Suppressor macrophage treated with lipopolysaccharide for 4 hours (primary cell): ENCODE measurements at places on chromosomes 12 and 14.
A peak's percentile ranks its signal among the peaks of the same experiment; 100 is the strongest.

DNA sequence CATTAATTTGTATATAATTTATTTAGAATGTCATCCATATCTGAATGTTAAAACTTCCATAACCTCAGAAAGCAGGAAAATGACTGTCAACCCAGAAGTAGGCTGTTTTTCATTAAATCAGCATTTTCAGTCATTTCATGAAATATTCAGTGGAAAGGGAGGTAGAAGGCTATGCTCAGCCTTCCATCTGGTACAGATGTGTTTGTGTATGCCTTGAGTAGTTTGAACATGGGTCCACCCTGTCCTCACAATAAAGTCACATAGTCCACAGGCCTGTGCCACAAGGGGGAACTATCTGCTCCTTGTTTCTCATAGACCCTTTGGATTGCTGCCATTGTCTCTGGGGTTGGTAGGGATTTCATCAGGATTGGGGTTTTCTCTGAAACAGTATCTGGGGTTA lies 9.1 kb downstream of the LACRT start:
- DNase-seq: no peak

DNA sequence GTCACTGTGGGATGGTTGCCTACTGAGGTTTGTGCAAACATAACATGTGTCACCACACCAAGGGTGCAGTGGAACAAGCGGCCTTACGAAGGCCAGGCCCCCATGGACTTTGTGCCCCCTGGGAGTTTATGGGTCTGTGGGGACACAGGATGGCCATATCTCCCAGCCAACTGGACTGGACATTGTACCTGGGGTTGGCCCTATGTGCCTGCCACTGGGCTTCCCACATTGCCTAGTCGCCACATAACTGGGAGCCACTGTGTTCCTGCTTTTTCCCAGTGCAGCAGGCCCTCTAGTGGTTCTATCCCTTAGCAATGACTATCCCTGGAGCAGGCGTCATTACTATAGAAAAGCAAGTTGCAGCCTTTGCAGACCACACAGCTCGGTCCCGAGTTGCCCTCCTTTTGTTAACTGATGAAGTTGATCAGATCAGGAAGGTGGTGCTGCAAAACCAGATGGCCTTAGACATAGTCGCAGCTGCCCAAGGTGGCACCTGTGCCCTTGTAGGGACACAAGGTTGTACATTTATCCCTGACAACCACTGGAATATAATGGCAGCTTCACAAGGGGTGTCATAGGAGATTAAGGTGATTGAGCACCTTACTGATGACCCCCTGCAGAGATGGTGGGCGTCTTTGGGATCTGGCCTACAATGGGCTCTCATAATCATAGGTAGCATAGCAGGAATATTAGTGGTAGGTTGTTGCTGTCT lies 15.2 kb upstream of the RNASE12 start:
- peak; percentile 65 for DNase-seq

- DNase-seq: no peak
These were observed 52.0 kb downstream of the HELB start for GRCh38 chr12:66354291-66354690.

GRCh38 chr14:29351996-29352705 lies 575.5 kb downstream of the PRKD1 start:
- no peak for DNase-seq

GRCh38 chr12:60197589-60197988 lies 601.8 kb downstream of the SLC16A7 start:
- no peak for DNase-seq

DNA sequence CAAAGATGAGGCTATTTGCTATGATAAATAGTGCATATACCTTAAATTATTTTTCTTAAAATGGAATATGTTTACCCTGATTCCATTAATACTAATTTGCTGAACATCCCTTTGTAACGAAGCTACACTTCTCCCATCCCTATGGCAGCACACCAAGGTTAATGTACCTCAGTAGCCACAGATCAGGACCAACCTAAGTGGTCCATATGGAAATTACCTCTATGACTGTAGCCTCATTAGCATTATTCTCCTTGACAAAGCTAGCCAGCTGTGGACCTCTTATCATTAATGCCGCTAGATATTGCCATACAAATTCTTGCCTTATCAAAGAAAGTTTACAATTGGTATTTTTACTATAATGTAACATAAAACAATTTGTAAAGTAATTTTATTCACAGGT lies 76.9 kb upstream of the GARIN2 start:
- no peak for DNase-seq

DNA sequence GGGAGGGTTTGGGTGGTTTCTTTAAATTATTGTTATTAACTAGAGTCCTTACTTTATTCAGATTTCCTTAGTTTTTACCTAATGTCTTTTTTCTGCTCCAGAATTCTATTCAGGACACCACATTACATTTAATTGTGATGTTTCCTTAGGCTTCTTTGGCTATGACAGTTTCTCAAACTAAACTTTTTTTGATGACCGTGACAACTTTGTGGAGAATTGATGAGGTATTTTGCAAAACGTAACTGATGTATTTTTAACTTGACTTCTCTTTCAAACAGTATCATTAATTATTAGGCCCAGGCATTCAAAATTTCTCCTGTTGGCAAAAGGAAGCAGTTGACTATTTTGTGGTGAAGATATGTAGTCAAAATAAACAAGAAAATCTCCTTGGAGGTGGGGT lies 10.5 kb downstream of the RNASE6 start:
- DNase-seq: no peak

- no peak for DNase-seq
These were observed 23.0 kb downstream of the STX2 start for GRCh38 chr12:130816097-130816496.

- DNase-seq: no peak
These were observed 25.9 kb downstream of the SYNDIG1L start for GRCh38 chr14:74400031-74400685.

DNA sequence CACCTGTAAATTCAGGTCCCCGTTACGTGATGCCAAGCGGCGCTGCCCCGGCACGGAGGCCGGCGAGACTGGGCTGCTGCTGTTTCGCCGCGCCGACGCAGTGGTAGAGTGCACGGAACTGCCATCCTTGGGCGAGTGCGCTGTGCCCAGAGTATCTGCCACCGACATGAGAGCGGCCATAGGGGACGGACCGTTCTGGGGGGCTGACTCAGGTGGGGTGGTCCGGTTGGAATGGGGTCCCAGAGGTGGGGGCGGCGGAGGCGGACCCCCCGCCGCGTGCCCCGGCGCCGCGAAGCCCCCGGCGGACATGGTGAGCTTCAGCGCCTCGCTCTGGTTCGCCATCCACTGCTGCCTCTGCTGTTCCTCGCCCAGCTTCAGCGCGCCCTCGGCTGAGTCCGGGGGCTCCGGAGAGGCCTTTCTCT lies 2.8 kb downstream of the IRF2BPL start:
- no peak for DNase-seq

GRCh38 chr14:79137045-79137430 lies 966.9 kb downstream of the NRXN3 start:
- no peak for DNase-seq

- DNase-seq: no peak
These were observed 90.4 kb downstream of the CRACR2A start for GRCh38 chr12:3662521-3662921.

DNA sequence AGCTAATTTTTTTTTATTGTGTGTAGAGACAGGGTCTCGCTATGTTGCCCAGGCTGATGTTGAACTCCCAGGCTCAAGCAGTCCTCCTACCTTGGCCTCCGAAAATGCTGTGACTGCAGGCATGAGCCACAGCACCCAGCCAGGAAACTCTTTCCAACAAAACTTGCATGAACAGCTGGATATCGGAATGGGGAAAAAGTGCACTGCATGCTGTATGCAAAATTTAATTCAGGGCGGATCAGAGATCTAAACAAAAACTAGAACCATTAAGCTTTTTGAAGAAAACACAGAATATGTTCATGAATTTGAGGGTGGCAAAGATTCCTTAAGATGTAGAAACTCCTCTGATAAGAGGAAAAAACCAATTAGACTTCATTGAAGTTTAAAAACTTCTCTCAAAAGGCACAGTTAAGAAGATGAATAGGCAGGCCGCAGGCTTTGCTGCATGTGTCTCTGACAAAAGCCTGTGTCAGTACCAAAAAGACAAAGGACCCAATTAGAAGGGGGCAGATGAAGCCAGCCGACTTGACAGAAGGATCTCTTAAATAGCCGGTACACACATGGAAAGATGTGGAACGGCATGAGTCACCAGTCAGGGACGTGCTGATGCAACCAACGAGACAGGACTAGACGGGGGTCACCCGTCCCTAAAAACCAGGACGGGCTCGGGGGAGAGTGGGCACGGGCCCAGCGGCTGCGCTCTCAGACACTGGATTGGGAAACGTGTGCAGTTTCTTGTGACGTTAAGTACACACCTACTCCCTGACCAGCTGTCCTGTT lies 34.8 kb upstream of the MMP17 start:
- no peak for DNase-seq

DNA sequence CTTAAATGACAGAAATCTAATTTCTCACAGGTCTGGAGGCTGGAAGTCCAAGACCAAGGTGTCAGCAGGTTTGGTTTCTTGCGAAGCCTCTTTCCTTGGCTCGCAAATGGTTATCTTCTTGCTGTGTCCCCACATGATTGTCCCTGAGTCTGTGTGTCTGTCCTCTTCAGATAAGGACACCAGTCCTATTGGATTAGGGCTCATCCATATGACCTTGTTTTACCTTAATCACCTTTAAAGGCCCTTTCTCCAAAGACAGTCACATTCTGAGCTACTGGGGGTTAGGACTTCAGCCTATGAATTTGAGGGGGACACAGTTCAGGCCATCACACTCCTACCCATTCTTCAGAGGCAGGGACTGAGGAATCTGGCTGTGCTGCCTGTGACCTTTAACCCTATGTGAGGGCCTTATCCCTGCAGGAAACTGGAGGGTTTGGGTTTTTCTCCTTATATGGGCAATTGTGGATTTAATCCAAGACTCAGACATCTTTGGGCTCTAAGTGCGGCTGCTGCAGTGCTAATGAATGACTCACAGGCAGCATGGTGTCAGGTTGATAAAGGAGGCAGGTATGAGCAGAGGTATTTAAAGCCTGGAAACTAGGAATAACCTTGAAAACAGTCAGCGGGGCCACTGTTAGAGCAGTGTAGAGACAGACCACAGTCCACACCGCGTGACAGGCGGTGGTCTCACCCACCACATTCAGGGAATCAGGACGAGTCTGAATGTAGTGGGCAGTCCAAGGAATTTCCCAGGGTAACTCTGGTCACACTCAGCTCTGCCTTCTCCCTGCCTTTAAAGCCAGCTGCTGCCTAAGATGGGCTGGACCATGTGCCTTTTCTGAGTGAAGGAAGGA lies 10.2 kb downstream of the TPCN1 start:
- DNase-seq: no peak

GRCh38 chr12:62127516-62127915 lies 132.7 kb upstream of the USP15 start:
- no peak for DNase-seq

- peak; percentile 78 for DNase-seq
These were observed 95.6 kb downstream of the GAS2L3 start for GRCh38 chr12:100668945-100669536.
